ENCODE measurements at places on chromosomes 16 and 17.

DNA sequence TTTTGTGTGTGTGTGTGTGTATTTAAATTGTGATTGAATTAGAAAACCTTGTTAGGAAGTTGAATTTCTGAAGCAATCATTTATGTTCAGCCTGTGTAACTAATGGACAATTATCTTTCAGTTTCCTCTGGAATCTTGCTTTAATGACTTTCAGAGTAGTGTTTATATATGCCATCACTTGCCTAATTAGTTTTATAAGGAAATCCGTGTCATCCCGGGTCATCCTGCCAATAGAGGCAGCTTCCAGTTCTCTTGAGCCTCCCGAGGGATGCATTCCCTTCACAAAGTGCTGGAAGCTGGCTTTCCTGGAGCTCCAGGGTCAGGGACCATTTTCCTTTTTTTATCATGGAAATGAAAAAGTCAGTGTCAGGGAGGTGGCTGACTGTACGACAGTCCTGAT, 42.9 kb downstream of the PRKCA start:
- DNase-seq = no peak

DNA sequence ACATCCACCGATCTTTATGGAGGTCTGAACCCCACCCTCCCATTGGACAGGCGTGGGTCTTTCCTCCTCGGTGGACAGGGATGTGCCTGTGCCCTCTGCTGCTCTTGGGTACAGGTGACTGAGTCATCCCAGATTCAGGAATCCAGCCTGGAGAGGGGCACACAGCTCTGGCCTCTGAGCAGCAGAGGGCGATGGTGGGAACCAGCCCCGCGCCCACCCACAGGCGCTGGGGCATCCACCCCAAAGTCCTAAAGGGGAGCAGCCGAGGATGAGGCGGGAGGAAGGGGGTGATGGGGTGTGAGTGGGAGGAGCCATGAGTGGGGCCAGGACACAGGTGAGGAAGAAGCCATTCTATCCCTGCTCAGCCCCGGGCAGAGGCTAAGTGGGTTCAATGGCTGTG, 35.0 kb downstream of the ENGASE start:
- DNase-seq = no peak

- DNase-seq = no peak
Measured at GRCh38 chr17:81097134-81097942, 62.4 kb downstream of the BAIAP2 start.

DNA sequence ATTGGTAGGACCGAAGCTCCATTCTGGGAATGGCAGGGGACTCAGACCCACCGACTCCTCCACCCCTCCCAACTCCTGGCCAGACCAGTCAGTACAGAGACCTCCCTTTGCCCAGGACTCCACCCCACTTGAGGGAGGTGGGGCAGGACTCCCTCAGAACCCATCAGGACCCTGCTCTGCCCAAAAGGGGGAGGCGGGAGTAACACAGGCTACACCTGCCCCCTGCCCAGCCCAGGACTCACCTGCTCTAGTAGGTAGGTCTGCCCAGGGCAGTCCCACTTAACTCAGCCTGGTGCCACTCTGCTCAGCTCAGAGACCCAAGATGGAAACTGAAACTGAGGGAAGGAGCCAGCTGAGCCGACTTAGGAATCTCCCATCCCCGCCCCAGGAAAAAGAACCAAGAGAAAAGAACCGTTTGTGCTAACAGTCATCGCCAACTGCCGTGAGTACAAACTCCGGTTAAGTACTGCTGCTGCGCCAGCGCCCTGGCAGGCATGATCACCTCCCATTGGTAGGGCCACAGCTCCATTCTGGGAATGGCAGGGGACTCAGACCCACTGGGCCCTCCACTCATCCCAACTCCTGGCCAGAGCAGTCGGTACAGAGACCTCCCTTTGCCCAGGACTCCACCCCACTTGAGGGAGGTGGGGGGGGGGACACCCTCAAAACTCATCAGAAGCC, 503 bp downstream of the DHX58 start:
- peak; percentile 48 for DNase-seq

DNA sequence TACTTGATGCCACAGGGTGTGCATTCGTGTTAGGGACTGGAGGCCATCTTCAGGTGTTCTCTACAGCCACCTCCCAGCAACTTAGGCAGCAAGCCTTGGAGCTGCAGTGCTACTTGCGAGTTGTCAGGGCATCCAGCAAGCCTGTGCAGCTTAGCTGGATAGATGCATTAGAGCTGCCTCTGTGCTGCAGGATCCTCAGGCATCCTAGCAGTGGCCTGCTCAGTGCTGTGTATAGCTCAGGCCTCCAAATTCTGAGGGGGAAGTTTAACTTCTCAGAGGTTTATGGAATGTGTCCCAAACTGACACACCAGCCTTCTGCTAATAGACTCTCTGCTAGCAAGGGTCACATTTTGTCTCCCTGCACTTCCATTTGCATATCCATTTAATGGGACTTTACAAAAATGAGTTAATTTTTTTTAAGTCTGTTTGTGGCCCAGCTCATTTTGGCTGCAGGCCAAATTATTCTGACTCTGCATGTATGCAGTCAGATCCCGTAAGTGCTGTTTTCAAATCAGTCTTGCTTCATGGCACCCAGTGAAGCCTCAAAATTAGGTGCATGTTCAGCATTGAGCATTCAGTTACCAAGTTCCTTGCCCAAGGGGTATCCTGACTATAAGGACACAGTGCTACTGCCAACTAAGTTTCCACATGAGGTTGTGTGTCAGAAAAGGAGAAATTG, 6.8 kb downstream of the GABARAPL2 start:
- DNase-seq = no peak

GRCh38 chr17:33864758-33865229, 390.3 kb upstream of the CCL2 start:
- no peak for DNase-seq

GRCh38 chr17:38872027-38872511, 2.2 kb downstream of the LASP1 start:
- DNase-seq = no peak

DNA sequence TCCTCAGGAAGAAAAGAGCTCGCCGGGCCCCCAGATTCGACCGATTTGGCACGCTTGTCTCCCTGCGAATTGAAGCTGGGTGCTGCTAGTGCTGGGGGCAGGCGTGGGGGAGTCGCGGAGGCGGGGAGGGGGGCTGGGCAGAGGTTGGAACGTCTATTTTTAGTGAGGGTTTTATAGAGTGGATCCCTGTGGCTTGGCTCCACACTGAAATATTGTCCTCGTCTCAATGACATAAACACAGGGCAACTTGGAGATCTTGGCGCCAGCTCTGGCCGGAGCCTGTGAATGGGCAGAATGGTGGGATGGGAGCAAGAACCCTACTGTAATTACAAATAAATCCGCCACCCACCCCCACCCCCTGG, 15.7 kb upstream of the NOG start:
- no peak for DNase-seq

All from activated naive CD4-positive, alpha-beta T cell (primary cell).